ENCODE measurements at places on chromosomes 2 and 18.

DNA sequence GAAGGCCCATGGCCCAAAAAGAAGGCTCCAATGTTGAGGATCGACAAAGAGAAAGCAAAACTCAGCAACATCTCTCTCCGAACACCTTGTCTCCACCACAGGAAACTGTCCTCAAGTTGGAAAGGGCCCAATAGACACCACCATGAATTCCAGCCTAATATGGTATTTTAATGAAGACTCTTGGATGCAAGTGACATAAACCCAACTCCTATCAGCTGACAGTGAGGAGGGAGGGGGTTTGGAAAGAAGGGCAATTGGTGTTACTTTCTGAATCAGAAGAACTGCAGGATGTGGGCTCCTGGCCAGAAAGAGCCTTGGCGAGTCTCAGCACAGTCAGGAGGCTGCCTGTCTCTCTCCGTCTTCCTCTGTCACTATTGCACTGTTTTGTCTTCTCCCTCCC lies 40.3 kb upstream of the SIGLEC15 start:
- no peak for DNase-seq

- DNase-seq = no peak
Observed at GRCh38 chr2:138632066-138632620, 130.6 kb downstream of the SPOPL start.

GRCh38 chr2:124970030-124970429 lies 944.9 kb downstream of the CNTNAP5 start:
- DNase-seq = no peak

DNA sequence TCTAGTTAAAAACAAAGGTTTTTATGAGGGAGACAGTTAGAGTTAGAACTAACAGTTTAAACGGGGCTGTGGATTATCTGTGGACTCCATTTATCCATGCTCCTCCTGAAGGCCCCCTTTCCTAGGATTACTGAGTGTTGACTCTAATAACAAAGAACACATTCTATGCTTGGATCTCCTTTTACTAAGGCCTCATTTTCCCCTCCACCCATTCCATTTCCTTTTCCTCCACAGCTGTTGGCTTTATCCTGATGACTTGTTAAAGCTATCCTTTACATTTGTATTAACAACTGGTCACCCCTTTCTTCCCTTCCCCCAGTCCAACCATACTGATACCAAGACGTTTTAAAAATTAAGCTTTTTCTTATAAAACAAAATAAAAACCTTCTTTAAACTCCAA lies 220.6 kb downstream of the SRBD1 start:
- no peak for DNase-seq

- no peak for DNase-seq
Observed at GRCh38 chr2:96423291-96423690, 81.9 kb downstream of the NEURL3 start.

DNA sequence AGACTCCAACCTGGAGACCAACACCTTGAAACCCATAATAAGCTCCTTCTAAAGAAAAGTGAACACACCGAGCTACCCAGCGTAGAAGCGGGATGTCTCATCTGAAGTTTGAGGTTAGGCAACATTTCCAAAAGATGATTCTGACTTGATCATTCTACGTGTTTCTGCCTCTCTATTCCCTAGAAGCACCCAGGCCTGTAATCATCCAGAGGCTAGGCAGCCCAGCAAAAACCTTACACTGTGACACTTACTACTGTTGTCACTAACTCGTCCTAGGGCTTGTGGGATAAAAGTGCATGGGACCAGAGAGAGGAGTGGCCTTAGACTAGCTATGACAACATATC lies 1.4 kb downstream of the ZBTB14 start:
- no peak for DNase-seq

Measured in GM19239 (cell line).